NCI-H1930 (cell line): ENCODE measurements at places on chromosomes 4 and X.

DNA sequence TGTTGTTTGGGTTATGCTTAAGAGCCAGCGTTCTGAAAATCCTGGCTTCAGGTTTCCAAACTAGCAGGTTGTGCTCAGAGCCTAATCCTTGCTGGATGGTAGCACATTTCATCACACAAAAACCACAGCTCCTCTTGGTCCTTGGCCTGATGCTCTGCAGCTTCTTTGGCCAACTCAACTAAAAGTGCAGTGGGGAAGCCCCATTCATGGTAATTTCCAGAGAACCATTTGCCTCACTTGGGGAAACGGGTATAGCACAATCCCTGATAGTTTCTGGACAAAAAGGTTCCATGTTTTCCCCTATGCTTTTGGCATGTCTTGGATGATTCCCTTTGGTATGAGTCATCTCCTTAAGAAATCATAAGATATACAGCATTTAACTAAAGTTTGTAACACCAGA is 78.7 kb downstream of the SYNPO2 start:
- no peak for DNase-seq

DNA sequence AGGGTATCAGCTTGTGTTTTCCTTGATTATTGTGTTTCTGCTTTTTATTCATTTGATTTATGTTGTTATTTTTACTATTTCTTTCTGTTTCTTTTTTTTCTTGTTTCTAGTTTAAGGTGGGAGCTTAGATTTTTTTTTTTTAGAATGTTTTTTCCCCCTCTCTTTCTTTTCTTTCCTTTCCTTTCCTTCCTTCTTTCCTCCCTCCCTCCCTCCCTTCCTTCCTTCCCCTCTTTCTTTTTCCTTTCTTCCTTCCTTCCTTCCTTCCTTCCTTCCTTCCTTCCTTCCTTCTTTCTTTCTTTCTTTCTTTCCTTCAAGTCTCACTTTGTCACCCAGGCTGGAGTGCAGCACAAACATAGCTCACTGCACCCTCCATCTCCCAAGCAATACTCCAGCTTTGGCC is 31.4 kb upstream of the PRDM8 start:
- DNase-seq = no peak

DNA sequence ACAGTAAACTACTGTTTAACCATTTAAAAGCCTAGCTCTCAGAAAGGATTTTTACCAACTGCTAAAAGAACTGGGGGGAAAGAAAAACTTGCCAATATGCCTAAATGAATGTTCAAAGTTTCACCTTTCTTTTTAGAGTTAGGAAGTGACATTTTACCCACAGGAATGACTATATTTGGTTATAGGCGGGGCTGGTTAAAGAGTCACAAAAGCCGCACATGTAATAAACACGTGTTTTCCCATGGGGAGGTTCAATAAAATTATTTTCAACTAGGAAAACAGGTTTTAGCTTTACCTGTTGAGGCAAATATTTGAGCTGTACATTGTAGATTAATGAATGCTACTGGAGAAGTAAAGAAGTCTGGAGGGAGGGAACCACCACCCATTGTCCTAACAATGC is 41.6 kb upstream of the UGDH start:
- DNase-seq = no peak

DNA sequence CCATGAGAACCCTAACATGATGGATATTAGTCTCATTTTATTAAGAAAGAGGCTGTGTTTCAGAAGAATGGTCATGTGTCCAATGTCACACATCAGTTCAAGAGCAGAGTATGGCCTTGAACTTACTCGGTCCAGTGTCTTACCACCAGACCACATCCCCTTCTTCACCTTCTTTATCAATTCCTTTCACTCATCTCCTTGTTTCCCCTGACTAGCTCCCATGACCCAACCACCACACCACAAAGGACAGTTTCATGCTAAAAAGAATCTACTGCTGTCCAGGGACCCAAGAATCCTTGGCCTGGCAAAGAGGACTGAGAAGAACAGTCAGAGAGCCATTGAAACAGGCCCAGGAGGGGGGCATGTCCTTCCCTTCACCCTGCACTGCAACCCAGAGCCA is 33.6 kb upstream of the MSN start:
- DNase-seq = no peak

DNA sequence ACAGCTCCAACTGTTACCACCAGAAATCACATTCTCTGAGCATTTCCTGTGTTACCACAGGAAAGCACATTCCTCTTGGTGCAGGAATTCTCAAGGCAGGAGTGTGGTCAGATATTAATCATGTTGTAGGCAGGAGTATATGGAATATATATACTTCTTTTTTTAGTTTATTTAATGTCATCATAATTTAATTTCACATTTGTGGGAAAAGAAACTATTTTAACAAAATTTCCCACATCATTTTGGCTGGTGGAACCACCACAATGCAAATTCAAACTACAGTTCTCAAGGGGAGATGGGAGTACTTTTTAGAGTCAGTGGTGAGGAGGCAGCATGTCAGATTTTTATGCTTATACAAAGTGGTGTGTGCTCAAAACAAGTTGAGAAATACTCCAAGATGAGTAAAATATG is 139.0 kb downstream of the ATP10D start:
- DNase-seq = no peak

DNA sequence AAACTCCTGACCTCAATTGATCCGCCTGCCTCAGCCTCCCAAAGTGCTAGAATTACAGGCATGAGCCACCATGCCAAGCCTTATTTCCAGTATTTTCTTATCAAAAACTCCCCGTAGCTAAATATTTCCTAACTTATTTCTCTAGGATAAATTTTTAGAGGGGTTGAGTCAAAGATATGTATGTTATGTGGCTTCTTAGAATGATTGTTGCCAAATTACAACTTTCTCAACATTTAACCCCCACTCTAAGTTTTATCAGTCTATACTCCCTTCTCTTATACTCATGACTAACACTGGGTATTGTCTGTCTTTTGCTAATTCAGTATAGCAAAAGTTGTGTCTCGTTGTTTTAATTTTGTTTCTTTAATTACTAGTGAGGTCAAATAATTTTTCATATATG is 187.7 kb upstream of the LNX1 start:
- DNase-seq = no peak

DNA sequence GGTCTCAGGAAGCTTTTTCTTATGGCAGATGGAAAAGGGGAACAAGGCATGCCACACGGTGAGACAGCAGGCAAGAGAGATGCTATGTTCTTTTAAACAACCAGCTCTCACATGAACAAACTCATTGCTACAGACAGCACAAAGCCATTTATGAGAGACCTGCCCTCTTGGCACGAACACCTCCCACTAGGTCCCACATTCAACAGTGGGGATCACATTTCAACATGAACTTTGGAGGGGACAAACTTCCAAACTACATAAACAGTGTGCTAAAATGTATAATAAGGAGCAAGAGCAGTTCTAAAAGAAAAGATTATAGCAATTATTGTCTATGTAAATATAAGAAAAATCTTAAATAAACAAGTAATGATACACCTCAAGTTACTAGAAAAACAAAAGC is 391.8 kb upstream of the CPXCR1 start:
- no peak for DNase-seq

DNA sequence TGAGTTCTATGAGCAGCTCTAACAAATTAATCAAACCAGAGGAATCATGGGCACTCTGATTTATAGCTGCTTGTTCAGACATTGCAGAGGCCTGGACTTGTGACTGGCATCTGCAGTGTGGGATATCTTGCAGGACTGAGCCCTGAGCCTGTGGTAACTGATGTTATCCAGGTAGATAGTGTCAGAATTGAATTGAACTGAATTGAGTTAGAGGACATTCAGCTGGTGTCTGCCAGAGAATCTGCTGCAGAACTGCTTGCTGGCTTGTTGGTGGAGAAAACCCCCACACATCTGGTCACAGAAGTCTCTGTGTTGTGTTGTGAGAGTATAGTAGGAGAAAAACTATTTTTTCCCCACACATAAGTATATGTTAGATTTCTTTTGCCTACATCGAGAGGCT is 42.2 kb downstream of the SMIM20 start:
- no peak for DNase-seq

DNA sequence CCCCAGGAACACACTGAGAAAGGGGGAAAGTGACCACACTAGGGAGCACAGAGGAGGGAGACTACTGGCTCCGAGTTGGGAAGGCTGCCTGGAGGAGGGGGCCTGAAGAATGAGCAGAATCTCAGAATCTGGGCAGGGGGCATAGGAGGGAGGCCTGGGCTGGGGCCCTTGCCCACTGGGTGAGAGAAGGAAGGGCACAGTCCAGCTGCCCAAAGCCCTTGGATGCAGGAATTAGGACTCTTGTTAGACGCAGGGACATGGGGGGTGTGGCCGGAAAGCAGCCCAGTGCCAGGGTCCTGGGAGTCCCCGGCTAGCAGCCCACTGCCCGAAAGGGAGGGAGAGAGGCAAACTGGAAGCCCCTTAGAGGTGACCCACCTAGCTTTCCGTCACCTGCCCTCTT is 1.9 kb upstream of the DUSP9 start:
- no peak for DNase-seq

GRCh38 chr4:123398066-123398852 is 1.7 kb downstream of the SPRY1 start:
- peak; percentile 59 for DNase-seq

DNA sequence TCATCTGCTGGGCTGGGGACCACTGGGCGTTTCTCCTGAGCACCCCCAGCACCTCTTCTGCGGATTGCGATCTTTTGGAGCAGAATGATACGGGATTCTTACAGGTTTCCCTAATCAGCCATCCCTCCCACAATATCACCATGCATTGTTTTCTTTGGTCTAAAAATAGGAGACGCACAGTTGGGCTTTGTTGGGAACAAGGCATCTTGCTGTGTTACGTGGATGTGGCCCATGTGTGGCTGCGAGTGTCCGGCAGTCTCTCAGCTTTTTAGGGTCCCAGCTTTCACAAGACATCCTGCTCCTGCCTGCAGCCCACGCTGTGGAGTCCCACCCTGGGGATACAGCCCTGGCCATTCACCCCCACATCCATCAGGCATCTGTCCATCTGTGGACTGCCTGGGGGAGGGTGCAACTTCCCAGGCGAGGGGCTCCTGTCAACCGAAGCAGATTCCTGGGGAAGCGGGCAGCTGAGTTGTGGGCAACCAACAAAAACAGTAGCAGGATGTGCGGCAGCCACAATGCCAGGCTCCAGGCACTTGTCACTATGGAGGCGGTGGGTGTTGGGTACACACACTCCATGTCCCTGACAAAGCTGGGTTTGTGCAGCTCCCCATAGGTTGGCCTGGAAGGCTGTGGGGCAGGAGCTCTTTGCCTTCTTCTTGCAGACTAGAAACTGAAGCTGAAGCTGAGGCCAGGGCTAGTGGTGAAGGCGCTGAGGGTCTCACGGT is 185.5 kb upstream of the PSAPL1 start:
- DNase-seq = no peak

DNA sequence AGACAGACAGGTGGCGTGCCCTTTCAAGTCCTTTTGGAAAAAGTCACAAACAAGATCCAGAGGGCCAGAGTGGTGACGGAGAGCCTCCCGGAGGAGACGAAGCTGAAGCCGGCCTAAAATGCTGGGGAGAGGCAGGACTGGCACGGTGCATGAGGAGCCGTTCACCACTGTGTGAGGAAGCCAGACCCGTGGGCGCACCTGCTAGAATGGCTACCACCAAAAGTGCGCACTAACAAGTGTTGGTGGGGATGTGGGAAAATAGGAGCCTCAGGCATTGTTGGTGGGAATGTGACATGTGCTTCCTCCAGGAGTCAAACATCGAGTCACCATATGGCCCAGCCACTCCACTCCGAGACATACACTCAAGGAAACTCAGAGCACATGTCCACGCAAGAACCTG is 67.4 kb upstream of the HELT start:
- DNase-seq = no peak

DNA sequence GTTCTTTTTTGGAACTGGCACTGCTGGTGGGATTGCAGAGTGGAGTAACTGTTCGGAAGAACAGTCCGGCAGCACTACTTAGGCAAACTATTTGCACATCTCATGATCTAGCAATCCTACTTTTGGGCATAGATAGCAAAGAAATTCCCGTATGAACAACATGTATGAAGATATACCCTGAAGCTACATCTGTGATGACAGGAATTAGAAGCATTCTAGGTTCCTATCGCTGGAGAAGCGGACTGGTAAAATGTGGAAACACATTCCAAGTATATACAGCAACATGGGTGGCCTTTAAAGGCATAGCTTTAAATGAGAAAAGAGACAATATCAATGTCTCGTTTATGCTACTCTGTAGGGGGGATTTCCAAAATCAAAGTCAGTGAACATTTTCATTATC is 3.1 kb downstream of the DCAF16 start:
- DNase-seq = no peak

GRCh38 chr4:36206603-36207311 is 37.6 kb downstream of the ARAP2 start:
- DNase-seq = no peak

DNA sequence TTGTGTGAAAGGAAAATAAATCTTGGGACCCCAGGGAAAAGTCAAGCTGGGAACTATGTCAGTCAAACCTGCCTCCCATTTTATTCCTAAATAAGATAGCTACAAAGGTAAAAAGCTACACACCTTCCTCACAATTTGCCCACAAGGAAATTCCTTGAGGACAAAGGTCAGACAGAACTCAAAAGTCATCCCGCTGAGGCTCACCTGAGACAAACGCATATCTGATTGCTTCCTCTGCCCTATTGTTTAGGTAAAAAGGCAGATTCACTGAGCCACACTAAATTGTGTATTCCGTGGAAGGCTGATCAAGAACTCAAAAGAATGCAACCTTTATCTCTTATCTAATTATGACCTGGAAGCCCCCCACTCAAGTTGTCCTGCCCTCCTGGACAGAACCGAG is 58.7 kb upstream of the MAML3 start:
- no peak for DNase-seq

DNA sequence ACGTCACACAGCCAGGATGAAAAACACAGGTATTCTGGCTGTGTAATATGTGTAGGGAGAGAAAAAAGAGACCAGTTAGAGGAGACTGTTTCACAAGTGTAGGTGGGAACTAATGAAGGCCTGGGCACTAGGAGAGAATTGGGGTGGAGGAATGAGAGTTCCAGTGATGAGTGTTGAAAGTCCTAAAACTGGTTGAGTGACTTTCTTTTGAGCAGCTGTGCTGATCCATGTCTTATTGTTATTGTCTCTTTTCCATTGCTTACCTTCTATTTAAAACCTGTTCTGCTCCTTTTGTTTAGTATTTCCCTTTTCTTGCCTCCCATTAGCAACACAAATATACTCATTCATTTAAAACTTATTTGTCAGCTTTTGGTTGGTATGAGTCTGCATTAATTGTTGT is 88.7 kb downstream of the PDLIM5 start:
- DNase-seq = no peak
